Stomach (tissue), 19 donors: ENCODE measurements at places on chromosomes 7 and 10. TPM values are rescaled to one million over a fixed set of nuclear protein-coding genes. Genes with fewer than 3 reads are reported as not detected.

HTR7 gene
- 5.5 TPM for total RNA-seq

TMEM196 gene
- not detected for total RNA-seq

NAT16 gene
- total RNA-seq, result not detected

WASHC2C gene
- total RNA-seq, result 25.0 TPM

ANKRD2 gene
- not detected for total RNA-seq

CPA2 gene
- 17.1 TPM for total RNA-seq

HPS1 gene
- 89.1 TPM for total RNA-seq

PCGF5 gene
- 78.1 TPM for total RNA-seq

NOM1 gene
- total RNA-seq, result 12.6 TPM

ARHGEF5 gene
- total RNA-seq, result 9.4 TPM

SLC18A3 gene
- total RNA-seq, result not detected

DNA sequence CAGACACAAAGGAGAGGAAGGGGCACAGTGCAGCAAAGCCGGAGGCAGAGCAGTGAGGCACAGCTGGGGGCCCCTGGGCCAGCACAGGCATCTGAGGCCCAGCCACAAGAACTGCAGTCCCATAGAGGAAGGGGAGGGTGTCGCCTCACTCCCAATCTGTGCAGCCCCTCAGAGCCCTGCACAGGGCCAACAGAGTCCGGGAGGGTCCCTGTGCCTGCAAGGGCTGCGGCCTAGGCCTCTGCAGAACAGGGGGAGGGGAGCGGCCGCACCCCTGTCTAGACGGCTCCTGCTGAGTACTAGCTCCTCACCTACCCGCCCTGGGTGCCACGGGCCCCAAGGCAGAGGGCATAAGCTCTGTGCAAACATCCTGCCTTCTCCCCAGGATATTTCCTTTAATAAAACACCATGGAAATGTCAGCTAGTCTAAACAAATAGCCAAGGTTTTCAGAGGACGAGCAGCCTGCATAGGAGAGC, 32.4 kb upstream of the RET start:
- no peaks in the 10 kb centered on the region for H3K4me1 ChIP-seq
- no peak for DNase-seq

DNA sequence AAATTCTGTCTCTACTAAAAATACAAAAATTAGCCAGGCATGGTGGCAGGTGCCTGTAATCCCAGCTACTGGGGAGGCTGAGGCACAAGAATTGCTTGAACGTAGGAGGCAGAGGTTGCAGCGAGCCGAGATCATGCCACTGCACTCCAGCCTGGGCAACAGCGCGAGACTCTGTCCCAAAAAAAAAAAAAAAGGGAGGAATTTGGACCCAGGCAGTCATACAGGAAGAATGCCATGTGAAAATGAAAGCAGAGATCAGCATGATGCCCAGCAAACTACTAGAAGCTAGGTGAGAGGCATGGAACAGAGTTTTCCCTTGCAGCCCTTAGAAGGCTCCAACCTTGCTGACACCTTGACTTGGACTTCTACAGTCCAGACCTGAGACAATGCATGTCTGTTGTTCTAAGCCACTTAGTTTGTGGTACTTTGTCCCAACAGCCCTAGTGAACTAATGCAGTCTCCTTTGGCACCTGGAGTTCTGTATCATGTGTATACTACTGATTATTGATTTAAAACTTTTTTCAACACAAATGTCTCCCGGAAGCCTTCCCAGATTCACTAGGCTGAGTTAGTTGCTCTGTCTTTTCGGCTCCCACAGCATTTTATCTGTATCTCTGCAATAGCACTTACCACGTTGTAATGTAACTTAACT, 10.2 kb upstream of the BAG3 start:
- no peak overlapping the region for H3K4me3 ChIP-seq
- no peaks in the 10 kb centered on the region for H3K36me3 ChIP-seq
- H3K27me3 ChIP-seq, result no peaks in the 10 kb centered on the region
- no peak for DNase-seq
- no peak overlapping the region for H3K27ac ChIP-seq
- H3K4me1 ChIP-seq, result no peaks in the 10 kb centered on the region

- H3K4me1 ChIP-seq, result no peaks in the 10 kb centered on the region
- no peaks in the 10 kb centered on the region for H3K27me3 ChIP-seq
- H3K4me3 ChIP-seq, result no peak overlapping the region
- H3K27ac ChIP-seq, result no peak overlapping the region
- H3K36me3 ChIP-seq, result no peaks in the 10 kb centered on the region
- no peak for DNase-seq
Observed at GRCh38 chr10:48667960-48668590, 16.6 kb upstream of the WDFY4 start.

DNA sequence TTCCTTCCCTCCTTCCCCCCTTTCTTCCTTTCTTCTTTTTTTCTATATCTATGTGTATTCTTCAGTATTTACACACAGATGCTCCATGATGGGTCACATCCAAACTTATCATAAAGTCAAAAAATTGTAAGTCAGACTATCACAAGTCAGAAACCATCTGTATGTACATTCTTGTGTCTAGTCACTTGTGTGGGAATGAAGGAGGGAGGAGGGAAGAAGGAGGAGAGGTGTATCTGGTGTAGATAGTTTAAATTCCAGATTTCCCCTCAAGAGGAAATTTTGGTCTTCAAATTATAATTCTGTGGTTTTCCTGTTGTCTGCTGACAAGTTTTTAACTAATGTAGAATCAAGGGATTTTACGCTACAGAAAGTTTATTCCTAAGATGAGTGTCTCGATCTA, 287.2 kb downstream of the ETV1 start:
- H3K4me1 ChIP-seq, result no peaks in the 10 kb centered on the region
- no peak for DNase-seq
- no peaks in the 10 kb centered on the region for H3K27me3 ChIP-seq
- H3K4me3 ChIP-seq, result no peak overlapping the region
- H3K27ac ChIP-seq, result no peak overlapping the region

- peaks cover 23% of the 10 kb centered on the region for H3K27me3 ChIP-seq
- no peaks in the 10 kb centered on the region for H3K4me1 ChIP-seq
- H3K36me3 ChIP-seq, result no peaks in the 10 kb centered on the region
- H3K27ac ChIP-seq, result peak overlapping the region; percentile 95
- H3K4me3 ChIP-seq, result peak overlapping the region; percentile 70
Observed at GRCh38 chr7:8260871-8261694, 884 bp downstream of the ICA1 start.

DNA sequence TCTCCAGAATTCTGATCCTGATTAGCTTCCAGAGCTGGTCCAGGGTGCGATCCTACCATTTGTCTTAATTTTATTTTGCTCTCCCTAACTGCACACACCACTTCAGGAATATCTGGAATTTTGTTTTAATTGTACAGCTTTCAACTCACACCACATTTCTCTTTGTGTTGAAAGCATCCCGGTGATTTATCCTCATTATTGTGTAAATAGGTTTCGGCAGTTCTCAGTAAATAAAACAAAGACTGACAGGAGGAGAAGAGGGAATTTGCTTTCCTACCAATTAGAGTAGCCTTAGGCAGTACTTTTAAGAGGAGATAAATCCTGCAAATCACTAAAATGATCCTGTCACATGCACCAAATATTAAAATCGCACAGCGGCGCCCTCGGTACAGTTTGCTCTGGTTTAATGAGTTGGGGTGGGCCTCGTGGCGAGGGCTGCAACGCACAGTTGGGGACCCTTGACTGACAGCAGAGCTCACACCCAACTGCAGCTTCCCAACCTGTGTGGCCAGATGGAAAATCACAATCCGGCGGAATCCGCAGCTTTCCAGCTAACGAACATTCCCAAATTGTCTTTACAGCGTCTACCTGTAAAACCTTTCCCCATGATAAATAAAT, 62.6 kb downstream of the EBF3 start:
- no peaks in the 10 kb centered on the region for H3K36me3 ChIP-seq
- H3K4me3 ChIP-seq, result no peak overlapping the region
- no peaks in the 10 kb centered on the region for H3K4me1 ChIP-seq
- no peak for DNase-seq

GRCh38 chr7:18655912-18656311, 160.4 kb downstream of the HDAC9 start:
- H3K27me3 ChIP-seq, result no peaks in the 10 kb centered on the region
- no peak overlapping the region for H3K4me3 ChIP-seq
- H3K36me3 ChIP-seq, result no peaks in the 10 kb centered on the region

DNA sequence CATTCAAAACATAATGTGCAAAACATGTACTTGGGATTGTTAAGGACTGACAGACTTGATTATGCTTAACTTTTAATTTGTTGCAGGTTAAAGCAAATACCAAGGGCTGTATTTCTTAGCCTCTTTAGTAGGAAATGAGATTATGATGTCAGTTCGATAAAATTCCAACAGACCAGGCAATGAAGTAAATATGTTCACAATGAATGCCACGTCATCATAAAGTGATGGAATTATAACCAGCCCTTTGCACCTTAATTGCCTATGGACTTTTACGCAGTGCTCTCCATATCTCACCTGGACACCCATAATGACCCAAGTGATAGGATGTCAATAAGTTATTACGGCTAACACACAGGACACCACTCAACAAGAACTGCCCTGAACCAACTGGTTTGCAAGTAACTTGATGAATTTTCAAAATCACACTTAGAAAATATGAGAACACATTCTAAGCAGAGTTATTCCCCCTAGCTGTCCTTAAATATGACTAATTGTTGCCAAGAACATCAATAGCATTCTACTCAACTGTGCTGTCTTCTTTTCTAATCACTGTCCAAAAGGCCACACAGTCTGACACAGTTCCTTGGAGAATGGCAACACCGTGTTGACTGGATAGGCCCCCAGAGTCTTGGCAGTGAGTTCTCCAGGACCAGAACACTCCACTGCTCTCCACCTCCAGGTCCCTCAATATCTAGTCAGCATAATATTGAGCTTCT, 115.0 kb downstream of the CHCHD3 start:
- no peaks in the 10 kb centered on the region for H3K27me3 ChIP-seq
- no peak for DNase-seq
- no peaks in the 10 kb centered on the region for H3K36me3 ChIP-seq
- no peaks in the 10 kb centered on the region for H3K4me1 ChIP-seq

GRCh38 chr10:79007421-79008319, 61.1 kb upstream of the ZMIZ1 start:
- no peaks in the 10 kb centered on the region for H3K36me3 ChIP-seq
- no peaks in the 10 kb centered on the region for H3K27me3 ChIP-seq

GRCh38 chr10:117740088-117740487, 197.5 kb downstream of the EMX2 start:
- H3K27ac ChIP-seq, result no peak overlapping the region
- no peaks in the 10 kb centered on the region for H3K36me3 ChIP-seq
- H3K27me3 ChIP-seq, result peaks cover 40% of the 10 kb centered on the region
- peaks cover 1% of the 10 kb centered on the region for H3K4me1 ChIP-seq
- no peak for DNase-seq
- no peak overlapping the region for H3K4me3 ChIP-seq

DNA sequence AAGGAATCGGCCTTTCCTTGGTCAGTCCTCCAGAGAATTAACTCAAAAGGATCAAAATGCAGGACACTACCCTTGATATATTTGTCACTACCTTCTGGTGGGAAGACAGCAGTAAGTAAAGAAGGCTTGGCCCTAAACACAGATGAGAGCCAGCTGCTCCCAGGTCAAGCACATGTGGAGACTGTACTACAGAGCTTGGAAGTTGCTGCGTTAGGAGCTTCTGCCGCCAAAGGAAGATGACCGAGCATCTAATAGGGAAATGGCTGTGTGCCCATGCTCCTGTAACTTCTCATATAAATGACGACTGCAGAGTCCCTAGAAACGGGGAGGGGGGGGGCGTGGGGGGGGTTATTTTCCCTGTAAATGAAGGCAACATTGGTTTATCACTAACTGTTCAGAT, 59.0 kb downstream of the PODXL start:
- no peak overlapping the region for H3K4me3 ChIP-seq
- peak overlapping the region; percentile 71 for H3K27ac ChIP-seq
- no peaks in the 10 kb centered on the region for H3K4me1 ChIP-seq
- H3K27me3 ChIP-seq, result no peaks in the 10 kb centered on the region
- no peak for DNase-seq

DNA sequence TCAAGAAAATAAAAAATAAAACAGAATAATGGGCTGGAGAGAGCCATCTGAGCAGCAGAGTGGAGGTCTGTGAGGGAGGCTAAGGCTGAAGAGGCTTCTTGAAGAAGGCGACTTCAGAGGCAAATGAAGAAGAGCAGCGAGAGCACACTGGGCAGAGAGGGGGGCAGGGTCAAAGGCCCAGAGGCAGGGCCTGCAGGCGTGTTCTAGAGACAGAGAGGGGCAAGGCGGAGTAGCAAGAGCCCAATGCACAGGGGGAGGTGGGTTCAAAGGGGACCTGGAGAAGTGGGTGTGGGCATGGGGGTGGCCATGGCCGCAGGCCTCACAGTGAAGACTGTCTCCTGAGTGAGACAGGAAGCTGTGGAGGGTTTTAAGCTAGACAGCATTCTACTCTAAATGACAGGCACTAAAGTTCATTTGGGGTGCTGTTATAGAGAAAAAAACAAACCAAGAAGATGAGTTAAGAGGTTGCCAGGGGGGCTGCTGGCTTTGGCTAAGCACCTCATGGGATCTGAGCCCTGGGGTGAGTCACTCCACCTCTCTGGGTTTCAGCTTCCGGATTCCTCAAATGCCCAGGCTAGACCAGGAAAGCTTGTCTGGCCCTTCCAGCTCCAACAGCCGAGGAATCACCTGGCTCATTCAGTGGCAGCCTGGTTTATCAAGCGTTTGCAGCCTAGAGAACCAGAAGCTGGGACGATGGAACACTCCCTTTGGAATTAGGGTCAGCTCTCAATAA, 81.7 kb downstream of the DLG5 start:
- H3K4me1 ChIP-seq, result peaks cover 10% of the 10 kb centered on the region
- H3K4me3 ChIP-seq, result no peak overlapping the region
- DNase-seq, result no peak
- peaks cover 46% of the 10 kb centered on the region for H3K36me3 ChIP-seq
- H3K27me3 ChIP-seq, result no peaks in the 10 kb centered on the region
- H3K27ac ChIP-seq, result no peak overlapping the region

DNA sequence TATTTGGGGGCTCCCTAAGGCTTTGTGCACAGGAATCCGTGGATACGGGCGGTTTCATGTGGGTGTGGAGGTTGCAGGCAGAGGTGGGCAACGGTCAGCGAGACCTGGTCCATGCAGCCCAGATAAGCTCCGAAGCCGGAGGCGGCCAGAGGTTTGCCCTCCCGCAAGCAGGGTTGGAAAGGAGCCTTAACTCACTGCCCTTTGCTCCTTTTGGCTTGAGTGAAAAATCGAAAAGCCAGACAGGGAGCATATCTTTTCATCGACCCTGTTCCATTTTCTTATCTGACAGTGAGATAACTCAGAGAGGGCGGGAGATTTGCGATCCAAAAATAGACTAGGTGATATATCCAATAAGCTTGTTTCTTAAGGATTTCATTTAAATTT, 1.5 kb downstream of the GRM3 start:
- H3K36me3 ChIP-seq, result no peaks in the 10 kb centered on the region
- H3K4me1 ChIP-seq, result peaks cover 21% of the 10 kb centered on the region
- H3K27ac ChIP-seq, result no peak overlapping the region
- no peak overlapping the region for H3K4me3 ChIP-seq
